Omental fat pad (tissue), 4 donors: ENCODE measurements at places on chromosomes 13 and 19. TPM values are rescaled to one million over a fixed set of nuclear protein-coding genes. Genes with fewer than 3 reads are reported as not detected.

The SELENOV gene
- not detected for total RNA-seq

The PSMC4 gene
- total RNA-seq = 78.5 TPM

The ENOX1 gene
- total RNA-seq = 2.2 TPM

The SERTAD3 gene
- 23.3 TPM for total RNA-seq

The IL4I1 gene
- total RNA-seq = 0.56 TPM

The UBE2M gene
- 24.1 TPM for total RNA-seq

The FPR1 gene
- 52.4 TPM for total RNA-seq

The ACER1 gene
- not detected for total RNA-seq

The C5AR2 gene
- total RNA-seq = 5.4 TPM

The KCNK6 gene
- 4.6 TPM for total RNA-seq

DNA sequence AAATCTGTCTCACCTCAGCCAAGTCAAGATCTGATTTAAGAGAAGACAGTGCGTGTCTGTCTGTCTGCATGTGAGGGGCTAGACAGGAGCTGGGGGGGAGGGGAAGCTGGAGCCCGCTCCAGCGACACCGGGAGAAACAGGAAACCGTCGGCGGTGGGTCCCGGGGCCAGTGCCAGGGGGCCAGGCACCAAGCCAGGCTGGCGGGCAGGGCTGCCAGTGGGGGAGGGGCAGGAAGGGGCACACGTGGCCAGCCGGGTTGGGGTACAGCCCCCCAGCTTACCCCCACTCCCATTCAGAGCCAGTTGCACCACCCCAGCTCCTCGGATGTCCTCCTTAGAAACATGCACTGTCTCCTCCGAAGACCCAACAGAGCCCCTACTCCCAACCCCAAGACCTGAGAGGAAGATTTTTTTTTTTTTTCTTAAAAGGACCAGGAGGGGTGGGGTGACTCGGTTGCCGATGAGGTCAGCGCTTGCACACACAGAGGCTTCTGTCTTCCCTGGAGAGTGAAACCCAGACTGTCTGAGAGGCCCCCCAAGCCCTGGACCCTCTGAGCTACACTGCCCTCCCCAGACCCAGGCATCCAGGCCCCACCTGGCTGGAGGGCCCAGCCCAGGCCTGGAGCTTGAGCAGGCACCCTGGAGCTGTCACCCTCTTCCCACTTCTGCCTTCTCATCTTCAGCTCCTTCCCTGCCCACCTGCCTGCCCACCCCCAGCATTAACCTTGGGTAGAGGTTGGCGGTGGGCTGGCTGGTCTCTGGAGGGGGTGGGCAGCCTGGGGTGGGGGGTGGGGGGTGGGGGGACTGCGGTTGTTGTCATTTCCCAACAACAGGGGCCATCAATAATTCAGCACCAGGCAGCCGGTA lies 4.0 kb downstream of the ERF start:
- DNase-seq = no peak

GRCh38 chr13:37379841-37380240 lies 218.7 kb downstream of the POSTN start:
- no peak for DNase-seq

GRCh38 chr13:113076681-113077401 lies 28.8 kb upstream of the F7 start:
- no peak for DNase-seq

- no peak for DNase-seq
Observed at GRCh38 chr13:102956449-102956848, 109.8 kb downstream of the SLC10A2 start.

DNA sequence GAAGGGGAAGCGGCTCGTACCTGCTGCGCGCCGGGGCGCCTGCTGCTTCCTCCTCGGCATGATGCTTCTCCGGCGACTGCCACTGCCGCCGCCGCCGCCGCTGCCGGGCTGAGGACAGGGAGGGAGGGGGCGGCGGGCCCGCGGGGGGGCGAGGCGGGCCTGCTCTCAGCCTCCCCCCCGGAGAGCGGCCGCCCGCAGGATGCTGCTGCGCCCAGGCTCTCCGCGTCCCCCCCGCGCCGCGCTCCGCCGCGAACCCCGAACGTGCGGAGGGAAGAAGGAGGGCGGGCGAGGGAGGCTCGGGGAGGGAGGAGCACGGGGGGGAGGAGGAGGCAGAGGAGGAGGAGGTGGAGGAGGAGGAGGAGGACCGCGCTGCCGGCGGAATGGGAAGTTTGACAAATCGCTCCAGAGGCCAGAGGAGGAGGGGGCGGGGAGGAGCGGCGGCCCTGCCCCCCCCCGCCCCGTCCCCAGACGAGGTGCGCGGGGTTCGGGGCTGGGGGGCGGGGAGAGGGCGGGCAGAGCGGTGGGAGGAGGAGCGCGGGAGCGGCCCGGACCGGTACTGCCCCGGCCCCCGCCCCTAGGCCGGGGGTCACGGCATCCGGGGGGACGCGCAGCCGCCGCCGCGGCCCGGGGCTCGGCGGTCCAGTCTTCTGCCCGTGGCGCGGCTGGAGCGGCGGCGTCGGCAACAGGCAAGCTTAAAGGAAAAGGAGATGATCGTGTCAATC lies at the start of gene TSHZ3:
Gene TSHZ3 (minus strand): TSS at position 277 of the 722 bp plus-strand sequence. CDS start 217 bp downstream, at position 60.
- DNase-seq = no peak

- DNase-seq = peak; percentile 48
Observed at GRCh38 chr13:46552889-46553520, at the start of gene LRCH1. TSS of gene LRCH1 (plus strand) at chr13:46553170. CDS start at chr13:46553397, 227 bp downstream.

GRCh38 chr19:4635754-4636116 lies 3.6 kb upstream of the TNFAIP8L1 start:
- DNase-seq = no peak

GRCh38 chr13:113647351-113648215 lies 10.4 kb downstream of the ATP4B start:
- peak; percentile 57 for DNase-seq

DNA sequence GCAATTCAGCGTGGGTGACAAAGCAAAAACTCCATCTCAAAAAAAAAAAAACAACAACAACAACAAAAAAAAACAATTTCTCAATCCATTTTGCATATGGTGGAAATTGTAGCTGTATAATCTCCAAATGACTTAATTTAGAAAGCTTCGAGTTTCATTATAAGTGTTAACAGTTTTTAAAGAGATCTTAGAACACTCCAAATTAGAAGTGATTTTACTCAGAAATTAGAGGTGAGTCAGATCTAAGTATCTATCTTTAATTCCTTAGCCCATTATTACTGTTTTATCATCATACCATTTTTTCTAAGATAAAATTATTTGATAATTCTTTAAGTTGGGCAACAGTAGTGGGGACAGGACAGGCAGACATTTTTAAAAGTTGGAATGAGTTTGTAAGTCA lies 60.5 kb downstream of the ZMYM2 start:
- no peak for DNase-seq

GRCh38 chr13:75175575-75175974 lies 306.4 kb downstream of the TBC1D4 start:
- DNase-seq = no peak

GRCh38 chr19:14979476-14980255 lies at the start of gene SLC1A6:
TSS of gene SLC1A6 (minus strand) at chr19:14979864. CDS start at chr19:14972910, 6,954 bp downstream.
- DNase-seq = no peak

- no peak for DNase-seq
Observed at GRCh38 chr19:41993612-41994483, at the start of gene ATP1A3. TSS of gene ATP1A3 (minus strand) at chr19:41994230. CDS start at chr19:41994076, 154 bp downstream.

DNA sequence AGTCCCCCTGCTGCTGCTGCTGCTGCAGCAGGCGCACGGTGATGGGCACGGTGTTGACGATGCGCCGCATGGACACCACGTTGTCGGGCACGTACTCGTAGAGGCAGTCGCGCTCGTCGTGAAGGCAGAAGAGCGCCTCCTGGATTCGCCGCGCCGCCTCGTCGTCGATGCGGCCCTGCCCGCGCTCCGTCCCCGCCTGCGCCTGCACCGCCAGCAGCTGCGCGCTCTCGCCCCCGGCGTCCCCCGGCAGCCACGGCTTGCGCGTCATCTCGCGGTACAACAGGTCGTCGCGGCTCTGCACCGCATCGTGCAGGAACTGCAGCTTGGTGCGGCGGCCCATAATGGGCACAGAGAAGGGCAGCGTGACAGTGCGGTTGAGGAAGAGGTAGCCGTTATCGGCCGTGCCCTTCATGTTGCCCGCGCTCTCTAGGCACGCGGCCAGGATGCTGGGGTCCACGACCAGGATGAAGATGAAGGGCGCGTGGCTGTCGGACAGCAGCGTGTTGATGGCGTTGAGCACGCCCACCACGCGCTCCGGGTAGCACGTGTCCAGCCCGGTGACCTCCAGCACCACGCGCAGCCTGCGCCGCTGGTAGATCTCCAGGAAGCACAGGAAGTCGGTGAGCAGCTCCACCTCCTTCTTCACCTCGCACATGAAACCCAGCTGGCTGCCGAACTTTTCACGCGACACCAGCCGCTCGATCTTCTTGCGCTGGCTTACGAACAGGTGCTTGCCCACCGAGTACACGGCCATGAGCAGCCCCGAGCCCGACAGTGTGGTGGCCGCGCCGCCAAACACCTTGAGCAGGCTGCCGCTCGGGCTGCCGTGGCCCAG lies 8.1 kb downstream of the NKPD1 start:
- DNase-seq = no peak

GRCh38 chr13:110149036-110149435 lies 157.9 kb downstream of the COL4A1 start:
- DNase-seq = no peak

GRCh38 chr19:40320558-40320935 lies 27.6 kb downstream of the C19orf47 start:
- DNase-seq = no peak

GRCh38 chr13:49840266-49840665 lies 47.8 kb upstream of the KPNA3 start:
- DNase-seq = no peak

DNA sequence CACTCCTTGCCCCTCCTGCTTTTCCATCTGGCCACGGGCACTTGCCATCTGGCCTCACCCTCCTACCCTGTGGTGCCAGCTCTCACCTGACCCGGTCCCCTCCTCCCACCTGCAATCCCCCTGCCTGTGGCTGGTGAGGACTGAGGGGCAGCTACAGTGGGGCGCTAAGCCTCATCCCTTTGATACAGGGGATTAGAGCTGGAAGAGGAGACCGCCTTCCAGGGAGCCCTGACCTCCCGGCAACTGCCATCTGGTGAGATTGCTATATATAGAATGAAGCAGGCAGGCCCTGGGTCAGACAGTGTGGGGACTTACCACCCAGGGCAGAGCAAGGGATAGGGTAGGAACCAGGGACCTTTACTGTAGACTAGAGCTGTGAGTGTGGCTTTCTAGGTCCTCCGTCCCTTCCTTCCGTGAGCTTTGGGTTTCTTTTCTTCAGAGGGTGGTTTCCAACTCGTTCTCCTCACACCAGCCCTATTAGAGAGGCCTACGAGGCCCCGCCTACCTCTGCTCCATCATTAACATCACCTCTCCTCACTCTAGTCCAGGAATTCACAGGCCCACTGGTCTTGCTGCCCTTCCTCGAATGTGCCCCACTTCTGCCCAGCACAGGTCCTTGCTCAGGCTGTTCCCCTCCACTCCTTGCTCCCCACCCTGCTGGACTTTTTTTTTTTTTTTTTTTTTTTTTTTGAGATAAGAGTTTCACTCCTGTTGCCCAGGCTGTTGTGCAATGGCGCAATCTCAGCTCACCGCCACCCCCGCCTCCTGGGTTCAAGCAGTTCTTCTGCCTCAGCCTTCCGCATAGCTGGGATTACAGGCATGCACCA lies 7.7 kb downstream of the KASH5 start:
- DNase-seq = no peak

DNA sequence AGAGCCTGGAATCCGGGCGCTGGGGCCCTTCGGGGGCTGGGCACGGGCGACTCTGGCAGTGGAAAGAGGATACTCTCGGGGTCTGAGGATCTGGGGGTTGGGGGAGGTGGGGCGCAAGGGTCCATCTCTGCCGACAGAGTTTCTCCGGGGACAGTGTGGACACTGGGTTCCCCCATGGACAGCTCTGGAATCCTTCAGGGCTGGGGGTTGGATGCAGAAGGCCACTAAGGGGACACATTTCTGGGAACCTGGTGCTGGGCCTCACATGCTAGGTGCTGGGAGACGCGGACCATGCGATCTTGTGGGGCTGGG lies 2.3 kb downstream of the TGFBR3L start:
- no peak for DNase-seq

DNA sequence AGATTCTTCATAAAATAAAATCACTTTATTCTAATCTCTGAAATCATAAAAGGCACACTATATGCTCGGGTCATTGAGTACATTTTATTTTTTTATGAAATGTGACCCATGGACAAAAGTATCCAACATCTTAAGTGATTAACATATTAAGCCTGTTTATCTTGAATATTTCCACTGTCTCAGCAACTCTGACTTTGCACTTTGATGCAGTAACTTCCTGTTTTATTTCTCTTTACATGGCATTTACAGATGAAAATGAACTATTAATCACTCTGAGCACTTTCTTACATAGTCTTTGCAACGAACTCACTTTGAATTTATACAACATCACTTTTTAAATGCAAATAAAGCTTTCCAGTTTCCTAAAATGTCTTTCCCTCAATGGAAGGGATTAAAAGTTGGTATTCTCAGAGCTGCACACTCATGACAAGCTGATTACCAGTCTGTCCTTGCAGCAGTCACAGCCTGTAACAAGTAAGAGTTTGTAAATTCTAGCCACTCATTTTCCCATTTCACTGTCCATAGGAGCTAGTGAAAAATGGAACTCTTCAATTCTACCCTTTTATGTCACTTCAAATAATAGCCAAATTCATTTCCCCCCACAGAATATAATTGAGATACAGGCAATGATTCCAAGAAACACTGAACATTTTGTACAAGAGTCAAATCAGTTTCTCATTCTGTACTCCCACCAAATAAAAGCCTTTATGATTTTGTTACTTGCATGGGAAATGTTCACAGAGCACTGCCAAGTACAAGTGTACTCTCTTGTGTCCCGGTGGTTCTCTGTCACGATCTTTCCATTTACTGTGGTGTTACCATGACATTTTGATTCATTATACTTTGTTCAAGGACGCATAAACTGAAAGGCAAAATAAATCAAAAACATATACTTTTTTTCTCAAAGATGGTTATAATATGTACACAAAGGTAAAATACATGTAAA lies 1968.9 kb downstream of the PCDH9 start:
- no peak for DNase-seq

DNA sequence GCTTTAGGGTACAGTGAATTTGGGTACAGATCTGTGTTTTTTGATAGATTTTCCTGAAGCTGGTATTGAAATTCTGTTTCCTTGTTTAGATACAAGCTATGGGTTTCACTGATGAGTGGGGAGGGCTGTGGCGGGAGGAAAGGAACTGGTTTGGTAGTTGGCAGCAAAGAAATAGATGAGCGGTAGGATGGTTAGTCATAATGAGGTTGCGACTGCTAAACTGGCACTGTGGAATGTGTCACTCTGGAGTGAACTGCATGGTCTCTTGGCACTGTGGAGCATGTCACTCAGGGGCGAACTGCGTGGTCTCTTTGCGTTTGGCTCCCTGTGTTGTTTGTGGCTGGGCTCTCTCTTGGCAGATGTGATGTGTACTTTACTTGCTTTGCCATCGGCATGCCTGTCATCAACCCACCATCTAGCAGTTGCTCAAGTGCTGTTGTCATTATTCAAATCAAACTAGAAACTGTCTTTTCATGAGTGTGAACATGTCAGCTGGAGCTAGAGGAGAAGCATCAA lies 82.1 kb downstream of the ATP8A2 start:
- no peak for DNase-seq

GRCh38 chr19:42250183-42250665 lies 4.7 kb downstream of the ERF start:
- no peak for DNase-seq

DNA sequence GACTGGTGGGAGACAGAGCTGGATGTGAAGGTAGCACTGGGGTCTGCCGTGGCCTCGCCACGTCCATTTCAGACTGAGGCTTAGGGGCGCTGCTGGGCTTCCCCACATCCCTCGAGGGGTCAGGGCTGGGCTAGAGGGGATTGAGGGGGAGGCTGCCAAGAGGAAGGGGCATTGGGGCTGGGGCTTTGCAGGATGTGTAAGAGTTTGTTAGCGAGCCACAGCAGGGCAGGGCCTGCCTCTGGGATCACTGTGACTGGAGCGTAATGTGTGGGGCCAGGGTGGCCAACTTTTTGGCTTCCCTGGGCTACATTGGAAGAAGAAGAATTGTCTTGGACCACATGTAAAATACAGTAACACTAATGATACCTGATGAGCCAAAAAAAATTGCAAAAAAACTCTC lies 14.1 kb downstream of the ARID3A start:
- DNase-seq = no peak
